ENCODE measurements at places on chromosomes 1 and 21.

GRCh38 chr1:112904831-112905261 is 51.1 kb downstream of the SLC16A1 start:
- DNase-seq: no peak

GRCh38 chr21:35528116-35529042 is 479.3 kb upstream of the RUNX1 start:
- DNase-seq: no peak

DNA sequence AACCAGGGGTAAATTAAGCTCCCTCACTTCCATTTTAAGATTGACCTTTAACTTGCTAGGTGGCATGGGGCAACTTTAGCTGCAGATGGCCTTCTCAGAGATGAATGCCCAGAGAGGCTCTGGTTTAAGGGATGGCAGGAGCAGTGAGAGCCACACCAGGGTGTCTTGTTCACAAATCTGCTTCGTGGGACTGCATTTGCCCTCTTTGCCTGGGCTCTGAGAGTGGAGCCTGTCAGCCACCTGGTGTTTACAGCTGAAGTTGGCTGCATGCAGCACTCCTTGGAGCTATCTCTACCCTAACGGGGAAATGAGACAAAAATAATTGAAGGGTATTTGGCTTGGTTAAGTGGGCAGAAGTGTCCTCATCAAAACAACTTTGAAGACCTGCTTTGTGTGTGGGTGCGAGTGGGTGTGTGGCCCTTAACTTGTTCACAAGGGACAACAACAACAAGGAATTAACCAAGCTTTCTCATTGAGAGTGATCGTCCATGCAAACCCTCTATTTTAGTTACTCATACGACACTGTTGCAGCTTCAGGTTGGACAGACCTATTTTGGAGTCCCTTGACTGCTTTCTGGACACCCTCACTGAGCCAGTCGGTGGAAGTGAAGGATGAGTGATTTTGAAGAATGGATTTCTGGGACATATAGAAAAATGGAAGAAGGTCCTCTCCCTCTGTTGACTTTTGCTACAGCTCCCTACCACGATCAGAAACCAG is 29.8 kb downstream of the PGM1 start:
- no peak for DNase-seq

DNA sequence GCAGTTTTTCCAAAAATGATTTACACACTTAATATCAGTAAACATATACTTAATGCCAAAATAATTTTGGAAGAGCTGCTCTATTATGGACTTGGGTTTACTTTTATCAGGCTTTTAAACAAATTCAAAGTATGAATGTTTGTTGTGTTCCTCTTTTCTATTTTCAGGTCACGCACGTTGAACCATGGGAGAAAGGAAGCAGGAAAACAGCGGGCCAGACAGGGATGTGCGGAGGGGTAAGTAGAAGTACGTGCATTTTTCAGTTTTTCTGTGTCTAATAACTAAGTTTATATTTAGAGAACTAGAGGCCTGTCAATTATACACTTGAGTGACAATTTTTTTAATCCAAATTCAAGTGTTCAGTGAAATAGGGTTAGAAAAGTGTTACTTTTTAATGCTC is 3.4 kb downstream of the PRPF38B start:
- no peak for DNase-seq

DNA sequence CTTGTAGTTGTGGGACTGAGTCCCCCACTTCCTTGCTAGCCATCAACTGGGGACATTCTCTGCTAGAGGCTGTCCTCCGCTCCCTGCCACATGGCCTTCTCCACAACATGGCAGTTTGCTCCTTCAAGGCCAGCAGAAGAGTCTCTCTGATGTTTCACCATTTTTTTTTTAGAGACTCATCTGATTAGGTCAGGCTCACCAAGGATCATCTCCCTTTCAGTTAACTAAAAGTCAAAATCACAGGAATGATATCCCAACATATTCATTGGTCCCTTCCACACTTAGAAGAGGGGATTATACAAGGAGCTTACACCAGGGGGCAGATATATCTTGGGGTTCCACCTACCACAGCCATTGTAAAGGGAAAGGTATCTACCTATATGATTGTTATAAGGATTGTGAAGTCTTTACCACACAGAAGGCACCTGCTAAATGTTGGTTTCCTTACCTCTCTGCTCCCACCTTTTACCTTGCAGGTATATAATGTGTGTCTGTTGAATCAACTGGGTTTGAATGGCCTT is 23.3 kb downstream of the RIMKLA start:
- no peak for DNase-seq

GRCh38 chr1:201311356-201312011 is 28.2 kb downstream of the PKP1 start:
- DNase-seq: no peak

GRCh38 chr1:28812669-28813468 is 899 bp downstream of the OPRD1 start:
- no peak for DNase-seq

DNA sequence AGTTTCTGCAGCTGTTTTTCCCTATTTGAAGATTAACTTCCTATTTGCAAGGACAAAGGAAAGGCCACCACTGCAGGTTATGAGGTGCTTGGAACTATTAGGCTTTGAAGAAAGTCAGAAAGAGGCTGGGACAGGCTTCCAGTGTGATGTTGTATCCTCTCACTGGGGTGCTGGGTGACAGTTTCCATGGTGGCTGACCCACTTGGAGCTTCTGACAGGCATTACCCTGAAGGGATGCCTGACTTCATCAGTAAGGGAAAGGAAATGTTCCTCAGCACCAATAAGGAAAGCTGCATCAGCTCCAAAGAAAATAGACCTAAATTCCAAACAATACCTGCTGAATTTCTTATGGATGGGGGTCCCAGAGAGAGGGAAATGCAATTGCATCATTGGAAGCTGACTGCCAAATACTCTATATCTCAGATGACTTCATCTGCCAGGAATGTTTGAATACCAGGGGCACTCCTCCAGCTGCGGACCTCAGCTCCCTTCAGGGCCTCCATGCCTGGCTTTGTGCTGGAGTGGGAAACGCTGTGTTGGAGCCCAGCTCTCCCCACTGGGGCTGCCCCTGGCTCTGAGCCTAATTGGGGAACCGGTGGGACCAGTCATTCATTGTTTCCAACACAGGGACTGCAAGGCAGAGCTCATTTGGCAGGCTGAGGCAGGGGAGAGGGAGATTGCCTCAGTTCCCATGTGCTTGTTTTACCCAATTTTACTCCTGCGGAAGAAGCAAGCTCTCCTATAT is 76.6 kb downstream of the RGL1 start:
- no peak for DNase-seq

DNA sequence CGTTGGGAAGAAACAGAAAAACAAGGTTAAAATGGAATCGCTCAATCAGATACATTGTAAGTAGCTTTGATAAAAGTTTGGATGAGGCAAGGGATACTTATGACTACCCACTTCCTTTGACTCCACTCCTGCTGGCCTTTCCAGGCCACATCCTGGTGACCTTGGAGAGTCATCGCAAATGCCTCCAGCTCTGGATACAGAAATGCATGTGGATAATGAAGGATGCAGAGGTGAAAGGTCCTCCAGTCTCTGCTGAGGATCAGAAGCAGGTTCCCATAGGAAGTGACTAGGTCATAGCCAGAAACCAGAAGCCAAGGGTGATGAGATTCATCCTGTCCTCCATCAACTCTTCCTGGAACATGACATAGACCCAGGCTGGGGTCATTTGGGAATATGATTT is 6.2 kb upstream of the CAMK1G start:
- DNase-seq: no peak

DNA sequence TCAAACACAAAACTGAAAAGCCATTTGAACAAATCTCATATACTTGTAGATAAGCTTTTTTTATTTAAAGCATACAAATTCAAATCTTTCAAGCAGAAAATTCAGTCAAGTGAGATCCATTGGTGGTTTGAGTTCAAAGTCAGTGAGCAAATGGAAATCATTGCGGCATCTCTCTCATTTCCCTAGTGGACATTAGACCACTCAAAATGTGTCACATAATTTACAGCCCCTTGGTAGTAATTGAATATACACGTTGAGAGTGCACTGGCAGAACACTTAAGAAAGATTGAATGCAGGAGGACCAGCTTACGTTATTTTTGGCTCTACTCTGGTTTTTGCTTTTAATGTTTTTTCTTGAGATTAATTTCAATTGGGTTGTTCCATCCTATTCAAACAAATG is 633.7 kb downstream of the USP25 start:
- no peak for DNase-seq

GRCh38 chr1:66339944-66340343 is 194.0 kb upstream of the SGIP1 start:
- no peak for DNase-seq

DNA sequence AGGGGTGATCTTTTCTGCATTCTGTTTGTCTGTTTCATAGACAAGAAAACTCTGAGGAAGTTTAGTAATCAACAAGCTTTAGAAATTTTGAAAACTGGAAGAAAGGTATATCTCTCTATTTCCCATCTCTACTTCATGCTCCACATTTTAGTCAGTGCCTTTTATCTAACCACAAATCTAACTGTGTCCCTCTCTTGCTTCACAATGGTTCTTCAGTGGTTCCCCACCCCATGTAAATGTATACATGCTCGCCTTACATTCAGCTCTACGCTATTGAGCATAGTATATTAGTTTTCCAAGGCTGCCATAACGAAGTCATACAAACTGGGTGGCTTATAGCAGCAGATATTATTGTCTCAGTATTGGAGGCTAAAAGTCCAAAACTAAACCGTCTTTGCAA is 14.4 kb upstream of the SAMSN1 start:
- no peak for DNase-seq

DNA sequence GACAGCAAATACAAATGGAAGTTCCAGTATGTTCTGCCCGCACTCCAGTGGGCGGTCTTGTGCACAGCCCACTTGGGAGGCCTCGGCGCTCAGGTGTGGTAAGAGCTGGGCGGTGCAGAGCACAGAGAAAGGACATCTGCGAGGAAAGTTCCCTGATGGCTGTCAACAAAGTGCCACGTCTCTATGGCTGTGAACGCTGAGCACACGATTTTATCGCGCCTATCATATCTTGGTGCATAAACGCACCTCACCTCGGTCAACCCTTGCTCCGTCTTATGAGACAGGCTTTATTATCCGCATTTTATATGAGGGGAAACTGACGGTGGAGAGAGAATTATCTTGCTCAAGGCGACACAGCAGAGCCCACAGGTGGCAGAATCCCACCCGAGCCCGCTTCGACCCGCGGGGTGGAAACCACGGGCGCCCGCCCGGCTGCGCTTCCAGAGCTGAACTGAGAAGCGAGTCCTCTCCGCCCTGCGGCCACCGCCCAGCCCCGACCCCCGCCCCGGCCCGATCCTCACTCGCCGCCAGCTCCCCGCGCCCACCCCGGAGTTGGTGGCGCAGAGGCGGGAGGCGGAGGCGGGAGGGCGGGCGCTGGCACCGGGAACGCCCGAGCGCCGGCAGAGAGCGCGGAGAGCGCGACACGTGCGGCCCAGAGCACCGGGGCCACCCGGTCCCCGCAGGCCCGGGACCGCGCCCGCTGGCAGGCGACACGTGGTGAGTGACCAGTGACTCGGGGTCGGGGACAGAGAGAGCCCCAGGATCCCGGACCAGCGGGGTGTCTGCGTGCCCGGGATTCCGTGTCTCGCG is at the start of gene IL12RB2:
Gene IL12RB2, plus strand, starts transcription at position 623 of the 810 bp plus-strand sequence. CDS start 12,496 bp downstream, outside the sequence.
- DNase-seq: no peak

DNA sequence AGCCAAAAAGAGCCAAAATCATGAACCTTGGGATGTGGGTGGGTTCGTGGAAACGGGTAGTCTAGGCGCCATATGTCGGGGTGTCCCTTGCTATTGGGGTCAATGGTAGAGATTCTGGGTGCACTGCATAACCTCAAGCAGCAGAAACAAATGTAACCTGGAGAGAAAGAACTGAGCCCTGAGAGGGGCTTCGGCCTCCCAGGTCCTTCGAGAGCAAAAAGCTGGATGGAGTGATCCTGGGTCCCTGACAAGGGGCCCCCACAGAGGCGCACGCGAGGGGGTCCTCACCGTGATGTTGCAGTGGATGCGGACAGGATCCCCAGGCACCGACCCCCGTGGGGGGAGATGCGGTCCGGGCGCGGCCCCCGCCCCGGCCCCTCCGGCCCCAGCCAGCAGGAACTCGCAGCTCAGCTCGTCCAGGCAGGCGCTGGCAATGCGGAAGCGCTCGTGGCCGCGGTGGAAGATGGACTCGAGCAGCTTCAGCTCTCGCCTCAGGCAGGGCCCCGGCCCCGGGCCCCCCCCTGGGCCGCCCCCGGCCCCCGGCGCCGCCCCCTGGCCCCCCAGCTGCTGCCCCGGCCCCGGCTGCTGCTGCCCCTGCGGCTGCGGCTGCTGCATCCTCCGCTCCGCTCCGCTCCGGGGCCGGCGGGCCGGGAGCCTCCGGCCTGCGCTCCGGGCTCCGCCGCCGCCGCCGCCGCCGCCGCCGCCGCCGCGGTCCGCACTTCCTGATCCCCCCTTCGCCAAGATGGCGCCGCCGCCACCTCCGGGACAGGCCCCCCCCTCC is at the start of gene UBE2Q1:
Gene UBE2Q1, minus strand, starts transcription at position 724 of the 781 bp plus-strand sequence. Its CDS starts 109 bp downstream, at position 615.
- peak; percentile 6 for DNase-seq

DNA sequence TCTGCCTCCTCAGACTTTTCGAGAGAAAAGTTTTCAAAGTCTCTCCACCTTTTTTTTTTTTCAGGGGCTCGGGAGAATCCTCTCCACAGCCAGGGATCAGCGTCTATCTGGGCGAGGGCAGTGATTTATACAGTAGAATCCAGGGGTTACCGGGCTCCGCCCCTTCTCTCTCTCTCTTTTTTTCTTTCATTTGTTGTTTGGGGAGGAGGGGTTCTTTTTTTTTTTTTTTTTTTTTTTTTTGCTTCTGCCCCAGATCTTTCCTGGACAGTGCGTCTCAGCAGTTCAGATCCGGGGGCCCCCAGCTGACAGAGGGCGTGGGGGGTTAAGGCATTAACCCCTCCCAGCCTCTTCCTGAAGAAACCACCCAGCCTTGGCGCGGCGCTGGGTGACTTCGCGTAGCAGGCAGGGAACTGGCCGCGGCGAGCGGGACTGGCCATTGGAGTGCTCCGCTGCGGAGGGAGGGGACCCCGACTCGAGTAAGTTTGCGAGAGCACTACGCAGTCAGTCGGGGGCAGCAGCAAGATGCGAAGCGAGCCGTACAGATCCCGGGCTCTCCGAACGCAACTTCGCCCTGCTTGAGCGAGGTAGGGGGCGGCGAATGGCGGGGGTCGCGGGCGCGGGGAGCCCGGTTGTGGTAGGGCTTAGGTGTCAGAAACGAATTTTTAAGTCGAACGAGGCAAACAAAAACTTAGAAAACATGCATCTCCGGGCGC is at the start of gene S1PR1:
Gene S1PR1, plus strand, starts transcription at position 504 of the 713 bp plus-strand sequence. CDS start 1,966 bp downstream, outside the sequence.
- peak; percentile 58 for DNase-seq

- no peak for DNase-seq
Measured at GRCh38 chr21:16343776-16344175, 614.0 kb downstream of the USP25 start.

DNA sequence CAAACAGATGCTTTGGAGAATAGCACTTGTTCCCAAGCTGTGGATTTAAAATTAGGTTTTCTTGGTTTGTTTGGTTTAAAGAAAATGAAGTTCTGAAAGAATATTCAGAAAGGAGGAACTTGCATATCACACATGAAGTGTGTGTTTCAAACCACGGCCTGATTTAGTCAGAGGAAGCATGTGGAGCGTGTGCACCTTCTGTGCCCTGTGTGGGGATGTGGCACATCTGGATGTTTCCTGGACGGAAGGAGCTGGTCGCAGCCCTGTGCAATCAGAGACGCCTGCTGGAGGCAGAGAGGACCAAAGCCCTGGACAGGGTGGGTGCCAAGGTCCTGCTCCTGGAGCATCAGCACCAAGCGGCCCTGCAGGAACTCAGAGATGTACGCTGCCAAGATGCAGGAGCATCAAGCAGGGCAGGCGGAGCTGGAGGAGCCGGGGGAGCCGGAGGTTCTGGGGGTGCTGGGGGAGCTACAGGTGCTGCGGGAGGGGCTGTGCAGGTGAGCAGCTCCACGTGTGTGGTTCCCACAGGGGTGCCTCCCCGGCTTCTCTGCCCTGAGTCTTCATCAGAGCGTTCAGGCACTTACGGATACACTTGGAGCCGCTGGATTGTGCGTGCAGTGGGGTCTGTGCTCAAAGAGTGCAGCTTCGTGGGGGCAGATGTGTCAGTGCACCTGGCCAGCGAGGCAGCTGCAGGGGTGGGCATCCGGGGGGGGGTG is 45.7 kb downstream of the PCNT start:
- no peak for DNase-seq

Data from stimulated activated CD8-positive, alpha-beta memory T cell treated with anti-CD3 and anti-CD28 coated beads, Interleukin-15, amount 100 ng/mL, for 4 hours (primary cell).